ENCODE measurements at places on chromosomes 12 and 14.
A peak's percentile ranks its signal among the peaks of the same experiment; 100 is the strongest.

- DNase-seq: no peak
Measured at GRCh38 chr14:51285120-51285519, 45.1 kb downstream of the TMX1 start.

GRCh38 chr14:94621358-94622134, 9.4 kb downstream of the SERPINA3 start:
- DNase-seq: no peak

GRCh38 chr12:102427543-102427941, 52.8 kb downstream of the IGF1 start:
- no peak for DNase-seq

DNA sequence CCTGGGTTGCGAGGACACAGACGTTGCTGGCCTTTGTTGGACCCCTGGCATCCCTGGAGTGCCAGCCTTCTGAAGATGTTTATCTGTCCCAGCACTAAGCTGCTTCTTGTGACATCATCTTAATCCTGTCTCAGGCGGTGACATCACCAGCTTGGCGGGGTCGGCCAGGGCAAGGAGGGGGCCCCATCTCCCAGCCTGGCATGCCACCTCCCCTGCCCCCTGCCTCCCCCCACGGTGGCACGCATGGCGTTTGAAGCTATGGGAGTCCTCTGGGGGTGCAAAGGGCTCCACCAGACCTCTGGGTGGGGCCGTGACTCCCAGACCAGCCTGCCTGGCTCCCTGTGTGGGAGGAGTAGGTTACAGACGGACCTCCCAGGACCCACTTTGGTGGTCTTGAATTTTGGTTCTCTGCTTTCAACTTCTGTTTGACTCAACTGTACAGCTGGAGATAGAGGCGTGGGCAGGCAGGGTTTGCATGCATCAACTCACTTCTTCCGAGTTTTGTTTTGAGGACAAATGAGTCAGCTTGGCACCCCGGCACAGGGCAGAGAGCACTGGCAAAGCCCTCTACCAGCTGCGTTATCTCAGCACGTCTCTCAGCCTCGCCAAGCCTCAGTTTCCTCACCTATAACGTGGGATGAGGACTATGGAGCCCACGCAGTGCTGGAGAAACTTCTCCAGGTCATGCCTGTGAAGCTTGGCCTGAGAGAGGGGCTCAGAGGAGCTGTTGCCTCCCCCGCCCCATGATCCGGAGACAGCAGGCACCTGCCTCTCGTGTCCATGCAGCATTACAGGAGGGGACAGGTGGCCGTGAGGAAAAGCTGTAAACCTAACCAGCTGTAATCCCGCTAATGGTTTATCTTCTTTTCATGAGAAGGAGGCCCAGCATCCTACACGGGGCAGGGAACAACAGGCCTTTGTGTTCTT, 38.8 kb upstream of the EML1 start:
- peak; percentile 74 for DNase-seq

- no peak for DNase-seq
Measured at GRCh38 chr12:52319097-52319496, 2.1 kb downstream of the KRT83 start.
